ENCODE measurements at places on chromosomes 1 and 21.

DNA sequence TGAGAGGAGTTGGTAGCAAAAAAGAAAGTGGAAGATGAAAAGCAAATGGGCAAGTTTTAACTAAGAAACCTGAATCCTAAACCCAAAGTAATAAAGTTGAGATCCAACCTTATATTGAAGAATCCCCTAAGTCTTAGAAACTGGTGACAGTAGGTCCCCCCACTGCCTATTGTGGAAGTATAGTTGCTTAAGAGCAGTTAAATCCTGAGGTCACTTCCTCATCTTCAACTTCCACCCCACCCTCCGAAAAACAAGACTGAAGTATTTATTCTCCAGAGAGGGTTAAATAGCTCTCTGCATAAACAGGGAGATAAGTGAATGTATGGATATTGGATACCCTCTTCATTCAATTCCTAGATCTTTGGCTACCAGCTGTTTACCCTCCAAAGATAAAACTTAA lies 3.3 kb upstream of the DSTYK start:
- no peak for DNase-seq
- H3K36me3 ChIP-seq = no peaks in the 10 kb centered on the region
- H3K4me3 ChIP-seq = no peak overlapping the region
- peaks cover 12% of the 10 kb centered on the region for H3K4me1 ChIP-seq
- H3K27me3 ChIP-seq = no peaks in the 10 kb centered on the region

DNA sequence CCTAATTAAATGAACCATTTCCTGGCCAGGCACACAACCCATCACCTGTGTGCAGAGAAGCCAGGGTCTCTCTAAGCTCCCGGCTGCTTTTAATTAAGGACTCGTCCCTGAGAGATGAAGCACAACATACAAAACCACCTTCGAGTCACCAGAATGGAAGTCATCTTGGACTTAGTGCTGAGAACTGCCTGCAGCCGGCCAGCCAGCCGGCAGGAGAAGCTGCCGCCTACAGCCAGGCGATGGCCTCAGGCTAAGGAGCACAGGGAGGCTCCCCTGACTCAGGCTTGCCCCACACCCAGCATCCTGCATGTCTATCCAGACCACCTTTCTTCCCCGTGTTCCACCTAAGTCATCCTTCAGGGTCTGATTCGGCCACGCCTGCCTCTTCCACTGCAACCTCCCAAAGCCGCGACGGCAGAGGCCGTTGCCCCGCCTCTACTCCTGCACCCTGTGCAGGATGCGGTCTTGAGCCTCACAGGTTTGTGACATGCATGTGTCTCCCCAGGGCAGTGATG lies 83.6 kb downstream of the SLC66A1 start:
- H3K4me3 ChIP-seq = no peak overlapping the region
- no peaks in the 10 kb centered on the region for H3K36me3 ChIP-seq
- no peak overlapping the region for H3K27ac ChIP-seq
- peaks cover 6% of the 10 kb centered on the region for H3K4me1 ChIP-seq

GRCh38 chr1:110135666-110136065 lies 14.6 kb upstream of the SLC6A17 start:
- H3K27me3 ChIP-seq = peaks cover 4% of the 10 kb centered on the region
- H3K4me1 ChIP-seq = peaks cover 10% of the 10 kb centered on the region
- no peak overlapping the region for H3K4me3 ChIP-seq
- H3K27ac ChIP-seq = no peak overlapping the region

DNA sequence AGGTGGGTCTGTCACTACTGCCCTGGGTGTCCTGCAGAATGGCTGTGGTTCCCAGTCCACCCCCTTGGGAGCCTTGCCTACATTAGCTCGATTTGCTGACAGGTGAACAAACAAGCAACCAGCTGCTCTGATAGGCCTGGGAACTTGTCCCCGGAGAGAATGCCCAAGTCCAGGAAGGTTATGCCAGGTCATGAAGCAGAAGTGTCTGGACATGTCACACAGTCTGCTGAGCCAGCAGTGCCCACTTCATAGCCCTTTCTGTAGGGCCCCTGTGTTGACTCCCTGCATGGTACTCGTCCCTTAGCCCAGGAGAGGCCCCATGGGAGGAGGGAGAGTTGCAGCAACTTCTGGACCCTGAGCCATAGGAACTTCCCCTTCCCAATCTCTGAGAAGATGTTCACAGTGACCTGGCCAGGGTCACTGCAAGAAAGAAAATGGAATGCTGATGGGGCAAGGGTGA lies 31.0 kb downstream of the UCK2 start:
- peak; percentile 84 for DNase-seq
- no peak overlapping the region for H3K4me3 ChIP-seq
- no peaks in the 10 kb centered on the region for H3K36me3 ChIP-seq
- H3K4me1 ChIP-seq = peaks cover 63% of the 10 kb centered on the region

DNA sequence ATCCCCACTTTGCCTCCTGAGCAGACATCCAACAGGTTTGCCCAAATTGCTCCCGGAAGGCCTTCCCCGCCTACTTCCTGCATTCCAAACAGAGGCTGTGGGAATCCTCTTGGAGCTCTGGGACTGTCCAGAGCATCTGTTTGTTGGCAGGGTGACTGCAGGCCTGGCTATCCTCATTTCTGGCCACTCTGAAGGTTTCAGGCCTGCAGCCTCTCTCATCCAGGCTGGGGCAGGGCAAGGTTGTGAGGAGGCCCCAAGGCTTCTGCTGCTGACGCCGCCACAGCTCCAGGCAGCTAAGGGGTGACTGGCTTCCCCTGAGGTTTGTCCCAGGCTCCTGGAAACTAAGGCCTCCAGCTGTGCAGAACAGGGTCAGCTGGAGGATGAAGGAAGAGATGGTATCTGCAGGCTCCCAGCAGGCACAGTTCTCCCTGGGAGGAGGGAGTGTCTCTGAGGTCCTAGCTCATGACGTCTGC lies 11.3 kb downstream of the CDK18 start:
- peak; percentile 27 for DNase-seq
- no peaks in the 10 kb centered on the region for H3K36me3 ChIP-seq
- H3K27ac ChIP-seq = no peak overlapping the region
- peaks cover 20% of the 10 kb centered on the region for H3K4me1 ChIP-seq
- no peaks in the 10 kb centered on the region for H3K27me3 ChIP-seq
- no peak overlapping the region for H3K4me3 ChIP-seq

DNA sequence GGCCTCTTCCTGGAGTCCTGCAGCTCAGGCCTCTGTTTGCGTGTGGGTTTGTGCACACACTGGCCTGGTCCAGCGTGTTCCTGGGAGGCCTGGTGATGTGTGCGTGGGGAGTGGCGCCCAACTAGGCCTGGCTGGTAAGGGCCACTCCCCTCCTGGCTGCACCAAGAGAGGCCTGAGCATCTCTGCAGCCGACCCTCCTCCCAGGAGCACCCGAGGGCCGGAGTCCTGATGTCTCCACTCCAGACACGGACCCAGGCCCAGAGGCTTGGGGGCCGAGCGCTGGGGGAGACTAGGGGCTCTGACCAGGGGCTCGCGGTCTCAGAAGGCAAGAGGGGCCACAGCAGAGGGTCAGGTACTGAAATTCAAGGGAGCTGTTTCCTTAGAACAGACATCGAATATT lies 33.3 kb downstream of the MORN1 start:
- H3K27me3 ChIP-seq = no peaks in the 10 kb centered on the region
- H3K36me3 ChIP-seq = no peaks in the 10 kb centered on the region
- H3K27ac ChIP-seq = no peak overlapping the region
- no peak overlapping the region for H3K4me3 ChIP-seq

GRCh38 chr1:15674386-15675159 lies 9.5 kb upstream of the PLEKHM2 start:
- no peak for DNase-seq
- H3K27ac ChIP-seq = no peak overlapping the region
- H3K36me3 ChIP-seq = no peaks in the 10 kb centered on the region
- no peak overlapping the region for H3K4me3 ChIP-seq
- H3K27me3 ChIP-seq = no peaks in the 10 kb centered on the region

DNA sequence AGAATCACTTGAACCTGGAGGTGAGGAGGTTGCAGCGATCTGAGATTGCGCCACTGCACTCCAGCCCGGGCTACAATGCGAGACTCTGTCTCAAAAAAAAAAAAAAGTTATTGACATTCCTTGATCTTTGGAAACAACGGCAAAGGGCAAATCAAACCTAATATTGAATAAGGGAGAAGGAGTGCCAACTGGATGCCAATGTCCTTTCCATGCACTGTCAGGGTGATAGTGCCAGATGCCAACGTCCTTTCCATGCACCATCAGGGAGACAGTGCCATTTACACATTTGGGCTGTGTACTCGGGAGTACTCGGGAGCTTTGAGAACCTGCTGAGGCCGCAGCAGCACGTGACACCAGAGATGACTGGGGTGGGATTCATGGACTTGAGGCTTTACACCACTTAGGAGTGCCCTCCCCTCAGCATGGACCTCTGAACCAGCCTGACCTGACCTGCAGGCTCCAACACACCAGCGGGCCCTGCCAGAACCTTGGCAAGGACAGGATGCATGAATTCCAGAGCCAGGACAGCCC lies 34.5 kb upstream of the SOD1 start:
- H3K27ac ChIP-seq = no peak overlapping the region
- H3K4me1 ChIP-seq = peaks cover 4% of the 10 kb centered on the region
- H3K4me3 ChIP-seq = no peak overlapping the region
- DNase-seq = no peak
- H3K27me3 ChIP-seq = no peaks in the 10 kb centered on the region
- H3K36me3 ChIP-seq = no peaks in the 10 kb centered on the region

- no peak overlapping the region for H3K27ac ChIP-seq
- DNase-seq = no peak
- no peaks in the 10 kb centered on the region for H3K27me3 ChIP-seq
- peaks cover 27% of the 10 kb centered on the region for H3K4me1 ChIP-seq
- H3K36me3 ChIP-seq = no peaks in the 10 kb centered on the region
- H3K4me3 ChIP-seq = no peak overlapping the region
Observed at GRCh38 chr1:108961198-108961597, 2.1 kb downstream of the CLCC1 start.

GRCh38 chr1:185397183-185397582 lies 80.1 kb upstream of the IVNS1ABP start:
- no peaks in the 10 kb centered on the region for H3K4me1 ChIP-seq
- no peak for DNase-seq
- no peaks in the 10 kb centered on the region for H3K36me3 ChIP-seq
- H3K27me3 ChIP-seq = no peaks in the 10 kb centered on the region

DNA sequence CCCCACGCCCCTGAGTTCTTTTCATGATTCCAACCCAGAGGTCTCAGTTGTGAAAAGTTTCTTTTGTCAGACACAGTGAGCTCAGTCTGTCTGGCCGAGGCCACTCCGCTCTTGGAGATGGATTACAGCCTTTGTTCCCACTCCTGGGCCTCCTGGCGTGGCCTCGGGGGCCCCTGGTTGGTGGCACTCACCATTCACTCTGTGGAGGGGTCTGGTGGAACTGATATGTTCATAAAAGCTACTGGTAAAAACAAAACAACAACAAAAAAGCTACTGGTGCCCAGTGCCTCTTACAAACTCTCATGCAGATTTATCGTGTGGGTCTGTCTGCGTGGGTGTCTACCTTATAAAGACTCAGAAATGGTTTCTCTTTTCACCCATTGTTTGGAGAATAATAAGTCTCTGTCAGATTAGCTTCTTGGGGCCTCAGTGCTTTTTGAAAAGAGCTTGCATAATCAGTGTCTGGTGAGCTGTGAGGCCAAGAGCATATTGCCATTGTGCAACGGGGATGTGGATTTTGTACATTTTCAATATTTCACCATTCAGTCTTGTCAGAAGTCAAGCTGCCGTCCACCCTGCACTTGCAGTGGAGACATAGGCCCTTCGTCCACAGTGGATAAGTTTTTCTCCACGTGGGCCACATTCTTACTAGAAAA lies 86.7 kb downstream of the GALNT2 start:
- H3K27ac ChIP-seq = peak overlapping the region; percentile 14
- H3K36me3 ChIP-seq = no peaks in the 10 kb centered on the region
- peaks cover 87% of the 10 kb centered on the region for H3K4me1 ChIP-seq
- DNase-seq = no peak
- no peak overlapping the region for H3K4me3 ChIP-seq

GRCh38 chr1:87330885-87331364 lies 2.2 kb downstream of the LMO4 start:
- DNase-seq = no peak
- peaks cover 45% of the 10 kb centered on the region for H3K4me1 ChIP-seq
- no peaks in the 10 kb centered on the region for H3K36me3 ChIP-seq
- H3K4me3 ChIP-seq = no peak overlapping the region
- peak overlapping the region; percentile 97 for H3K27ac ChIP-seq
- H3K27me3 ChIP-seq = no peaks in the 10 kb centered on the region

GRCh38 chr1:119808491-119808890 lies 2.8 kb downstream of the REG4 start:
- peaks cover 10% of the 10 kb centered on the region for H3K4me1 ChIP-seq
- H3K4me3 ChIP-seq = no peak overlapping the region
- no peak overlapping the region for H3K27ac ChIP-seq
- no peak for DNase-seq
- no peaks in the 10 kb centered on the region for H3K36me3 ChIP-seq
- no peaks in the 10 kb centered on the region for H3K27me3 ChIP-seq

DNA sequence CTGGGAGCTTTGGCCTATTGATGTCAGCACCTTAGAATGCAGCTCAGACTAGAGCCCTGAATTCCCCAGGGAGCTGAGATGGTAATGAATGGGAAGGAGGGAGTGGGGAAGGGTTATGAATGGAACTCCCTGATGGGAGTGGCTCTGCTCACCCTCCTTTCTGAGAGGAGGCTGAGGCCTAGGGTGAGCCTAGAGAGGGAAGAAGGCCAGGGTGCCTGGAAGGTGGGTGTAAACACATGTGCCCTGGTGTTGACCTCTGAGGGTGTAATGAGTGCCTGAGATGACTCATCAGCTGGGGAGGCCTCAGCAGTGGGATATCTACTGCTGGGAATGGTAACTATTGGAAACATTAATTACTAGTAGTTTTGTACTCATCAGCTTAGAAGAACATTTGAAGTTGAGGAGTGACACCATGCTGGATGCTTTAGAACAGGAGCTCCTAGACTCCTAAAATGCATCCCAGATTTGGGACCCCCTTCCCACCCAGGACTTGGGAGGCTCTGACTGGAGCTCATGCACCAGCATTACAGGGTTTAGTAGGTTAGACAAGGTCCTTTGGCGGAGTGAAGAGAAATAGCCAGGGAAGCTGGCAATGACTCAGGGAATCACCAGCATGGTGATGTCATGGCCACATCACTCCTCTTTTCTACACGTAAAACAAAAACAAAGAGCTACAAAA lies 16.0 kb upstream of the PIGV start:
- no peak overlapping the region for H3K4me3 ChIP-seq
- H3K36me3 ChIP-seq = peaks cover 49% of the 10 kb centered on the region
- DNase-seq = no peak
- H3K27me3 ChIP-seq = no peaks in the 10 kb centered on the region
- H3K4me1 ChIP-seq = peaks cover 21% of the 10 kb centered on the region
- H3K27ac ChIP-seq = peak overlapping the region; percentile 32

- no peaks in the 10 kb centered on the region for H3K36me3 ChIP-seq
- H3K4me3 ChIP-seq = no peak overlapping the region
- no peak overlapping the region for H3K27ac ChIP-seq
- no peaks in the 10 kb centered on the region for H3K27me3 ChIP-seq
- DNase-seq = no peak
Observed at GRCh38 chr1:95467036-95467435, 233.0 kb downstream of the RWDD3 start.

- DNase-seq = no peak
- no peaks in the 10 kb centered on the region for H3K27me3 ChIP-seq
- H3K27ac ChIP-seq = no peak overlapping the region
- H3K4me1 ChIP-seq = peaks cover 14% of the 10 kb centered on the region
- H3K4me3 ChIP-seq = no peak overlapping the region
Observed at GRCh38 chr1:169163059-169163458, 56.6 kb downstream of the ATP1B1 start.

GRCh38 chr1:183776731-183777130 lies 28.2 kb upstream of the RGL1 start:
- no peaks in the 10 kb centered on the region for H3K4me1 ChIP-seq
- H3K4me3 ChIP-seq = no peak overlapping the region
- no peak for DNase-seq
- H3K27ac ChIP-seq = no peak overlapping the region
- H3K36me3 ChIP-seq = no peaks in the 10 kb centered on the region
